ENCODE measurements at places on chromosomes 11 and 22.

DNA sequence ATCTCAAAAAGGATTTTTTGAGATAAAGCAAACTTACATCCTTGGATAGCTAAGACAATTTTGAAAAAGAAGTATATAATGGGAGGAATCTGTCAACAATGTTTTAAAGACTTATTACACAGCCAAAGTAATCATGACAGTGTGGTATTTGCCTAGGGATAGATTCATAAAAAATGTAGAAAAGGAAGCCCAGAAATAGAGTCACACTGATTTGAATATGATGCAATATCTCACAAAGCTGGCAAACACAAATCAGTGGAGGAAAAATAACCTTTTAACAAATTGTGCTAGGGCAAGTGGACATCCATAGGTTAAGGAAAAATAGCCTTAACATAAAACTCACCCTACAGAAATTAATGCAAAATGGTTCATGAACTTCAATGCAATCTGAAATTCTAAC, 6.0 kb downstream of the XKR3 start:
- no peak for DNase-seq

- no peak for DNase-seq
Observed at GRCh38 chr11:34148504-34149165, 43.2 kb downstream of the NAT10 start.

DNA sequence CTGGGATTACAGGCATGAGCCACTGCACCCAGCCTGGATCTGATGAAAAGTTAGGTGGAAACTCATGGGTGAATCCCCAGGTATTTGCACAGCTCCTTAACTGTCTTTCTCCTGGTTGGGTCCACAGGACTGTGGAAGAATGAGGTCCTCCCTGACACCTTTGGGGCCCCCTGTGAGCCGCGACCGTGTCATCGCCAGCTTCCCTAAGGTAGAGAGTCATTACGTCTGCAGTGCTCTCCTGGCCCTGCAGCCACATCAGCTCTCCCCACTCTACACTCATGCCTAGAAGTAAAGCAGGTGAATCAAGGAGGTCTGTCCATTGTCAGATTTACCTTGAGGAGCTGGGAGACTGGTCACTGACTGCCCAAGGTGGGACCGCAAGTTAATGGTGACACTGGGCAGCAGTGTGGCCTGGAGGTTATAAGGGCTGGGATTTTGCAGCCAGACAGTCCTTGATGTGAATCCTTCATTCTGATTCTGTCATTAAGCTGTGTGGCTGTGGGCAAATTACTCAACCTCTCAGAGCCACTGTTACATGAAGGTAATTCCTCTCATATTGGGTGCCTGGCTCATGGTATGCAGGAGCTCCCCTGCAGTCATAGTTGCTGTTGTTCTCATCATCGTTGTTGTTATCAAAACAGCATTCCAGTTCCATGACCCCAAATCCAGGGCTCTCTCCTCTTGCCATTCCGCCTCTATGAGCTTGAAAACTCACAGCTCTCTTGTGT, 1.4 kb downstream of the RAB36 start:
- DNase-seq = no peak

GRCh38 chr11:8283465-8284230, 20.0 kb upstream of the LMO1 start:
- DNase-seq = peak; percentile 40

- peak; percentile 27 for DNase-seq
Observed at GRCh38 chr11:113305440-113306336, 8.7 kb upstream of the TTC12 start.

DNA sequence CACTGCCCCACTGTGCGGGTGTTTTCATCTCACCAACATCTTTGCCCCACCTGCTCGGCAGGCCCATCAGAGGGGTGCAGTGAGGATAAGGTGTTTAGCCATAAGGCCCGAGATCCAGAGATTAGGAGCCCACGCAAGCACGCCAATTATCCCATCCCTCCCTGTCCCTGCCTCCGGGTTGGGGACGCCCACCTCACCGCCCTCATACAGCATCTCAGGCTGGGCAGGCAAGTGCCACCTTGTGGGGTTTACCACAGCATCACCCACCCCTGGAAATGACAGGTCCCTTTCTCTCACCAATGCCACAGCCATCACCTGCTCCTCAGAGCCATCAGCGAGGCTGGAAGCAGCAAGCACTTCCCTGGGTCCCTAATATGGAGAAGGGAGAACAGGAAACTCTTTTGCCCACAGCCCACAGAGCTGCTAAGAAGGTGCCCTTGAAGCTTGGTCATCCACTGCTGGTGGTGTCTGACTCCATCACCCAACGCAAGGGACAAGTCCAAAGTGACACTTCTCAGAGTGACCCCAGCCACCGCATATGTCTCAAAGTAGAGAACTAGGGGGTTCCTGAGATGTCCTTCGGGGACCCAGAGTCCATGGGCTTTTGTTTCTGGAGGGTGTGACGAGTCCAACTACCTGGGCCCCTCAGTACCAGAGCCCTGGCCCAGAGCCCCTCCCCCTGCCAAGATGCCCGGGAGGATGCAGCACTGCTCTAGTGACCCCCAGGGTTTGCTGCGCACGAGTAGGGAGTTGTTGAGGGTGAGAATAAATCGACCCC, 15.8 kb downstream of the VPS37C start:
- no peak for DNase-seq

- DNase-seq = no peak
Observed at GRCh38 chr11:69027704-69028372, 14.8 kb upstream of the MRGPRF start.

DNA sequence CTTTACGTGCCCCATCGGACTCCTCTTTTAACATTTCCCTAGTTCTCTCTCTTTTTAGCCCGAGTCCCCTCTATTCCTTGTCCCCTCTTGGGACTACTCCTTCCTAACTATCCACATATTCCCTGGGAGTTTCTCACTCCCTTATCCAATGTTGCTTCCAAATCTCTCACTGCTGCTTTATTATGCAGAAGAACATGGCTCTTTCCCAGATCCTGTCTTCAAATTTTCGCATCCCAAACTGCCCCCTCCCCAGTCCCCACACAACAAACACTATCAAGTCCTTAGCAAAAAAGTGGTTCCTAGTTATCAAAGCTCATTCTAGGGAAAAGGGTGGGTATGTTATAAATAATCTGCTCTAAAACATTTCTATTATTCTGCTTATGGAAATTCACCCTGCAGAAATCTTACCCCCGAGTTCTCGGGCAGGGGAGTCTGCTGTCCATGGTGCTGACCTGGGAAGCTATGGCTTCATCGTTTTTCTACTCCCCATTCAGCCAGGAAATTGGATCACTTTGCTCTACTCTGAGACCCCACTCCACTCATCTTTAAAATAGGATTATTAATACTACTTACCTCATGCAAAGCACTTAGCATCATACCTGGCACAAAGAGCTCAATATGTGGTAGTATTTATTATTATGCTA, 393.5 kb downstream of the BUD13 start:
- DNase-seq = peak; percentile 21

- no peak for DNase-seq
Observed at GRCh38 chr22:21818487-21819182, 48.8 kb downstream of the MAPK1 start.

DNA sequence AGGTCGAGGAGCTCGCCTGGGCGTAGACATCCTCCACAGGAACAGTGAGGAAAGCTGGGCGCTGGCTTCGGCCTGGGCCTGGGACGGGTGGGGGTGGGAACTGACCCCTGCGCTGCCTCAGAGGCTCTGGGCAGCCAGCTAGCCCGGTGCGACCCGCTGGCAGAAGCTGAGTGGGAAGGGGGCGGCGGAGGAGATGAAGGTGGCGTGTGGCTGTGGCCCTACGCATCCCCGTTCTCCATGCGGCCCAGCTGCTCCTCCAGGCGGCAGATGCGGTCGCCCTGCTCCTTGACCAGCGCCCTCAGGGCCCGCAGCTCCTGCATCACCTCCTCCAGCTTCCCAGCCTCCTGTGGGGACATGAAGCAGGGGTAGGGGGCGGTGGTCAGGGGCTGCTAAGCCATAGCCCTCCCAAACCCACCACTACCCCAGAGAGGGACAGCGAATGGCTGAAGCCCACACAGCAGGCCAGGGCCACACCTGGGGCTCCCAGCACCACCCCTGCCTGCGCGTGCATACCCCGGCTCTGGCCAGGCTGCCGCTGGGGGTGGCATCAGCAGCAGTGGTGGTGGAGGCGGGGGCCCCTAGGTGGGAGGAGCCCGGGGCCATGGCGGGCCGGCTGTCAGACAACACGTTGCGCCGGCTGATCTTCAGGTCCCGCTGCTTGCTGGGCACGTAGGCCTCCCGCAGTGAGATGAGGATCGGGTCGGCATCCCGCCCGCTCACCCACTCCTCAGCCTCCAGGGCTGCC, 848 bp upstream of the PTPRCAP start:
- DNase-seq = peak; percentile 49
